Brain microvascular endothelial cell (primary cell): ENCODE measurements at places on chromosomes 16 and 17.

- DNase-seq, result no peak
Observed at GRCh38 chr17:42421136-42421506, 1.9 kb downstream of the CAVIN1 start.

DNA sequence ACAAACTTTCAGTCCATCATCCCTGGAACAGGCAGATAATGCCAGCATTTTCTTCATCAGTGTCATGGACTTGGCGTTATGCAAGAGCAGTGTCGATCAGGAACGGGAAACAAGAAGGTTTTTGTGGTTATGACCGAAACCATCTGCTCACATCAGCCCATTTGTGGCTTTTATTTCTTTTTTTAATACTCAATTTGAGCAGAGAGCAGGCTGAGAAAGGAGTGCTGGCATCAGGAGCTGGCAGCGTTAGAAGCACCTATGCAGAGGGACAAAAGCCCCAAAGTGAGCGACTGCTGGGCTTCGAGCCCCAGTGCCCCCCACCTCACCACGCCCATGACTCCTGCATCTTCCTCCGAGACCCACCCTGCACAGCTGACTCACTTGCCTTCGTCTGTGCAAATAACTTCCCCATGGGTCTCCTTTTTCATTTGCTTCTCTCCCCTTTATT, 16.2 kb upstream of the CD300E start:
- no peak for DNase-seq

- no peak for DNase-seq
Observed at GRCh38 chr17:49123061-49123460, 9.5 kb upstream of the B4GALNT2 start.

DNA sequence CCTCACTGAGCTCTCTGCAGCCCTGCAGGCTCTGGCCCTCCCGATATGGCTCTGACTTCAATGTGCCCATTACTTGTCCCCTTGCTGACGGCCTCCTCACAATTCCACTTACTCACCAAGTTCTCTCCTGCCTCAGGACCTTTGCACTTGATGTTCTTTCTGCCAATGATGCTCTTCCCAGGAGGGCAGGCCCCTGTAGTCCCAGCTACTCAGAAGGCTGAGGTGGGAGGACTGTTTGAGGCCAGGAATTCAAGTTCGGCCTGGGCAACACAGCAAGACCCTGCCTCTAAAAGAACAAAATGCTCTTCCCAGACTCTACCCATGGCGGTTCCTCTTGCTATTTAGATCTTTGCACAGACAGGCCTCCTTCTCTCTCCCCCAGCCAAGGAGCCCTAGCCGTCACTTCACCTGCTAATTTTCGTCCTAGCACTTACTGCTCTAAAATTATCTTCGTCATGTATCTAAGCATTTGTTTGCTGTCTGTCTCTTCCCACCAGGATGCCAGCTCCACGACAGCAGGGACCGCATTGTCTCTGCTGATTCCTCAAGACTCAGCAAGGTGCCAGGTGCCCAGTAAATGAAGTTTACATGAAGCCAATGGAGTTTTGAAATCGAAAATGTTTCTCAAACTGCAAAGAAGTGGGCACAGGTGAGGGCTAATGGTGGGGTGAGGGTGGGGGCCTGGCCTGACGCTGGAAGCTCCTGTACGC, 626 bp upstream of the RAI1 start:
- DNase-seq, result no peak

GRCh38 chr16:19375561-19376158, 42.0 kb upstream of the TMC5 start:
- peak; percentile 58 for DNase-seq

GRCh38 chr17:69732272-69732918, 317.9 kb downstream of the MAP2K6 start:
- DNase-seq, result no peak

DNA sequence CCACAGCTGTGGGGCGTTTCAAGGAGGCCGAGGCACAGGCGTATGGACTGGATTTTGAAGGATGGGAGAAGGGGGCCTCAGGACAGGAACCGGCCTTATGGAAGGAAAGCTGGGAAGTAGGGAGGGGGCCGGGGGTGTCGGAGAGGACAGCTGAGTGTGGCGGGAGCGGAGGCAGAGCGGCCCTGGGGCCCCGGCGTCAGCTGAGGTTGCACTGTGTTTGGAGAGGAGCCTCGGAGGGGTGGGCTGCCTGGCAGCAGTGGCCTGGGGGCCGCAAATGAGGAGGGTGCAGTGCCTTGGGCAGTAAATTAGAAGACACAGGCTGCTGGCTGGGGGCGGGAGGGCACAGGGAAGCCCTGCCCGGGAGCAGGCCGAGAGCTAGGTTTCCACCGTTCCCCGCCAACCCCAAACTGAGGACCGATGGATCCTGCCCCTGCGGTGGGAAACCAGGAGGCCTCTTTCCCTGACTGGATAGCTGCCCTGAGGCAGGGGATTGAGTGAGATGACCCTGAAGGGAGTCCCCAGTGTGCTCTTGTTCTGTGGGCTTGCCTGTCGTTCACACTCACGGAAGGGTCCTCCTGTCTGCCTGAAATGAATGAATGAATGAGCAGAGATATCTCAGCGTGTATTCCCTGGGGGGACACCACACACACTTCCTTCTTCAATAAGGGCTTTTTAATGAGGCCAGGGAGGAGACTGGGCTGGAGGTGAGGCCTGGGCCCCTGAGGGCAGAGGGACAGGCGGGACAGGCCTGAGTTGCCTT, 18.4 kb downstream of the FOXJ1 start:
- DNase-seq, result no peak
